Stimulated activated naive CD4-positive, alpha-beta T cell treated with Interleukin-2 at 50 U/mL for 16 hours (primary cell): ENCODE measurements at places on chromosomes 7 and 10.

DNA sequence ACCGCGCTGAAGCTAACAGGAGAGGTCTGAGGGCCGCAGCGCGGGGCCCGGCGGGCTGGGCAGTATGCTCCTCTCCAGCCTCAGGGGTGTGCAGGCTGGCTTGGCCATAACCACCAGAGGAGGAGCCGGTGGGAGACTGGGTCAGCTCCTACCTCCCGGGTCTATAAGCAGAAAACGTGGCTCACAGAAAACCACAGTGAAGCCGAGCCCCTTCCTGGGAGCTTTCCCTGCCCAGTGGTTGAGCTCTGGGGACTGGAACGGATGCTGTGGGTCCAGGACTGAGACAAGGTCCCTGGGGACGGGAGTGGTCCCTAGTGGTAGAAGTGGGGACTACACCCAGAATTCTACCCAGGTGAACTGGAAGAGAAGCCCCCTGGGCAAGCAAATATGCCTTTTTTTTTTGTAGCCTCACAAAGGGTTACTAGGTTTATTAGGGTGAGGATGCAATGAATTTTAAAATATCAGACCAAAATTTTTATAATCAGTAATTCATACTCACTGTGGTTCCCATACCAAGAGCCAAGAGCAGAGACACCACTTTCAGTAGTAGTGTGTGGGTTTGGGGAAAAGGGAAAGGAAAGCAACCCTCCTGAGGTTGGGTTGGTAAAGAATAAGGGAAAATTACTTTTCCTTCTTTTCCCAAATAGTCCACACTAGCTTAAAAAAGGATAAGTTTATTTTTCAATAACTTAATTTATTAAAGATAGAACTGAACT, 67.9 kb upstream of the PRKCQ start:
- peak; percentile 52 for DNase-seq

DNA sequence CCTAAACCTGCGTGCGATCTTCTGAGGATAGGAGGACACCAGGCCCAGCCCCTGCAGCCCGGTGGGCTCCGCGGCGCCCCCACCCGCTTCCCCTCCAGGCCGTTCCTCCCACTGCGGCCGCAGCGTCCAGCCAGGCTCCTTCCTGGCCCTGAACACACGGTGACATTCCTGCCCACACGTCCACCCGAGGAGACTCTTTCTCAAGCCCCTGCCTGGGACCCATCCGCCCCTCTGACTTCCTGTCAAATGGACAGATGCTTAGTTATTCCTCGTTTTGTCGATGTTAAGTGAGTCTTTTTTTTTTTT, 32.4 kb upstream of the RNF32 start:
- DNase-seq, result no peak

DNA sequence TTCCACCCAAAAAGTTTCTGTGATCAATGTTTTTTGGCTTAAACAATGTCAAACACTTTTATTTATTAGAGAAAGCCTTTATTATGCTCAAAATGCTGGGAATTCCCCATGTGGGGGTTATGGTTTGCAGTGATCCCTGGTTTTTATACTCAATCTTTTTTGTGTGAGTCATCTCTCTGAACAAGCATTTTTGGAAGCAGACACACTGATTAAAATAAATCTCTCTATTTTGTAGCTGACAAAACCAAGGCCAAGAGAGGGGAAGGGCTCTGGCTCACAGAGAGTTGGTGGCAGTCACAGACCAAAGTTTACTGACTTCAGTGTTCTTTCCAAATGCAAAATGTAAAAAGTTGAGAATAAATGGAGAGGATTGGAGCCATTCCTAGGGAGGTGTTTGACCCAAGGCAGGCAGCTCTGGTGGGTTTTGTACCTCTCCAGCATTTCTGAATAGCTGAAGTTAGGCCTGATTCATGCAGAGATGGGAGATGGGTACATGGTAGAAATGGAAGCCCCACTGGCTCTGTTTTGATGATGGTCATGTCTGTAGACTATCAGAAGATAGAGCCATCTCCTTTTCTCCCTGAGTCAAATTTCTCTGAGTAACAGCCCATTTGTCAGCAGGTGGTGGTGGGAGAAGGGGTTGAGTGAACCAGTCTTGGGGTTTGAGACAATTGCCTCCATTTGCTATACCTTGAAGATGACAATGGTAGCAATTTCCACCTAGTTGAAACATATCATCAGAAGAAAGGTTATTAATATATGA, 45.4 kb upstream of the NAMPT start:
- peak; percentile 1 for DNase-seq

GRCh38 chr10:947881-948280, 16.4 kb upstream of the LARP4B start:
- DNase-seq, result no peak

DNA sequence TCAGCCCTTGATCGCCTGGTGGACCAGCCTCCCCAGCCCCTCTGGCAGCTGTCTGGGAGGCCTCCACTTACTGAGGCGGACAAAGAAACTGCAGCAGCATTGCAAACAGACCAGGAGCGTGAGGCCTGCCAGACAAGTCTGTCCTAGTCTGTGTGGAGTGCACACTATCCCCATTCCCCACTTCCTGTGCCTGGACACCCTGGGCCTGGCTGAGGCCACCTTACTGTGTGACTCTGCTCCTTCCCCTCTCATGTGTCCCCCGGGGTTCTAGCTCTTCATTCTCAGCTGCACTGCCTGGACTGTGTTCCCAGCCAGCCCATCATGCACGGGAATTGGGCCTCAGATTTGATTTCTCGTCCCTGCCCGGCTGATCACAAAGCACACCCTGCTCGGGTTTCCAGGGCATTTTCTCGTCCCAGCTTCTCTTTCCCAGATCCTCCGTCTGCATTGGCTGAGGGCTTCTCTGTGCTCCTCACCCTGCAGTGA, 16.7 kb upstream of the C10orf90 start:
- DNase-seq, result no peak
